SJCRH30 (cell line): ENCODE measurements at places on chromosomes 5 and 9. TPM values are rescaled to one million over a fixed set of nuclear protein-coding genes. Genes with fewer than 3 reads are reported as not detected.

The SLCO6A1 gene
- total RNA-seq = not detected in 2 replicates

The NPR3 gene
- total RNA-seq = 0.23 and 0.24 TPM in 2 replicates

The ARSI gene
- total RNA-seq = 0.18 and 0.28 TPM in 2 replicates

The RGS7BP gene
- total RNA-seq = not detected in 2 replicates

DNA sequence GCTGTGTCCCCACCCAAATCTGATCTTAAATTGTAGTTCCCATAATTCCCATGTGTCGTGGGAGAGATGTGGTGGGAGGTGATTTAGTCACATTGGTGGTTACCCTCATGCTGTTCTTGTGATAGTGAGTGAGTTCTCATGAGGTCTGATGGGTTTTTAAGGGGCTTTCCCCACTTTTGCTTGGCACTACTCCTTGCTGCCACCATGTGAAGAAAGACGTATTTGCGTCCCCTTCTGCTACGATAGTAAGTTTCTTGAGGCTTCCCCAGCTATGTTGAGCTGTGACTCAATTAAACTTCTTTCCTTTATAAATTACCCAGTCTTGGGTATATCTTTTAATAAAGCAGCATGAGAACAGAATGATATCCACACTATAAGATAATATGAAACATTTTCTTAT lies 1023.4 kb downstream of the TLE4 start:
- no peak overlapping the region for H3K27ac ChIP-seq
- H3K36me3 ChIP-seq = no peaks in the 10 kb centered on the region
- H3K4me3 ChIP-seq = no peak overlapping the region
- DNase-seq = no peak
- H3K4me1 ChIP-seq = no peaks in the 10 kb centered on the region; the same call in 1 of the 2 replicates

GRCh38 chr5:175663186-175664184 lies 5.6 kb downstream of the HRH2 start:
- H3K4me1 ChIP-seq = no peaks in the 10 kb centered on the region
- H3K27ac ChIP-seq = no peak overlapping the region
- DNase-seq = no peak
- no peaks in the 10 kb centered on the region for H3K36me3 ChIP-seq
- no peak overlapping the region for H3K4me3 ChIP-seq

GRCh38 chr5:82023644-82024043 lies 51.8 kb downstream of the ATG10 start:
- H3K27ac ChIP-seq = no peak overlapping the region
- no peaks in the 10 kb centered on the region for H3K27me3 ChIP-seq
- no peaks in the 10 kb centered on the region for H3K36me3 ChIP-seq
- DNase-seq = no peak

The CDC20B gene
- 0.02 TPM in 1 of 2 replicates, not detected in the other for total RNA-seq

The PCDHA11 gene
- not detected in 2 replicates for total RNA-seq

DNA sequence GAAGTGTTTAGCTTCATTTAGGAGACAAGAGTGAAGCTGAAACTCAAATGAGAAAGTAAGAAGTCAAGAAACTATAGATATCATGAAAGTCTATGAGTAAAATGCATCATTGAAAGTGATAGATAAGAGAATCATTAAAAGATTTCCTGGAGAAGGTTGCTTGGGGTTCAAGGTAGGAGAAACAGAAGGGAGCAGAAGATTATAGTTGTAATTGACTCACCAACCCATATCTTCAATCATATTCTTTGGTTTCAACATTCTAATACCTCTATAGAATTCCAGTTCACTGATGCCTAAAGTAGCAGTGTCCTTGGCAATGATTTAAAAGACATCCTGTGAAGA lies 365.7 kb upstream of the RIOK2 start:
- H3K4me1 ChIP-seq = no peaks in the 10 kb centered on the region
- H3K27ac ChIP-seq = no peak overlapping the region
- no peaks in the 10 kb centered on the region for H3K27me3 ChIP-seq
- H3K36me3 ChIP-seq = no peaks in the 10 kb centered on the region

- no peak for DNase-seq
- H3K27ac ChIP-seq = no peak overlapping the region
- no peaks in the 10 kb centered on the region for H3K4me1 ChIP-seq
- H3K36me3 ChIP-seq = no peaks in the 10 kb centered on the region
- 0 out of 2 replicates have a peak, but pooled peaks cover 9% of the 10 kb centered on the region for H3K27me3 ChIP-seq
- H3K4me3 ChIP-seq = no peak overlapping the region
Observed at GRCh38 chr9:98442114-98442513, 186.7 kb upstream of the TBC1D2 start.

- H3K4me1 ChIP-seq = no peaks in the 10 kb centered on the region
- H3K27ac ChIP-seq = no peak overlapping the region
- no peak overlapping the region for H3K4me3 ChIP-seq
- DNase-seq = peak; percentile 56
Observed at GRCh38 chr9:72038890-72039410, 21.5 kb downstream of the C9orf57 start.

The TPRN gene
- total RNA-seq = 14.0 and 14.8 TPM in 2 replicates

DNA sequence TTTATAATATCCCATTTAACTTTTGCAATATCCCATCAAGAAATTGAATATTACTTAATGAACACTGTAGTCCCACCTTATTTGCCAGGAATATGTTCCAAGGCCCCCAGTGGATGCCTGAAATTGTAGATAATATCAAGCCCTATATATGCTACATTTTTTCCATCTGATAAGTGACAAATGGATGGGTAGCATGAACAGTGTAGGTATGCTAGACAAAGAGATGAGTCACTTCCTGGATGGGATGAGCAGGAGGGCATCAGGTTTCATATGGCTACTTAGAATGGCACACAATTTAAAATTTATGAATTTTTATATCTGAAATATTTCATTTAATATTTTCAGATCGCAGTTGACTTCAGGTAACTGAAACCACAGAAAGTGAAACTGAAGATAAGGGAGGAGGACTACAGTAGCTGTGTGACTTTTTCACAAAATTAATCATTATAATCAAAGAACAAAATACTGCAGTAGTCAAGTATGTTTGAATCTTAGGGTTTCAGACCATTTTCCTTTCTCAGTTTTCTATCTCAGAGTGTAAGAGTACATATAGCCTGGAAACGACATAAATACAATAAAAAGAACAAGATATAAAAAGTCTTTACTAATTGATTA lies 636.4 kb upstream of the ARRDC3 start:
- DNase-seq = peak; percentile 41
- H3K4me1 ChIP-seq = peaks cover 10% of the 10 kb centered on the region
- peak overlapping the region; percentile 18; the same call in 1 of the 2 replicates for H3K27ac ChIP-seq

The CDO1 gene
- 0.23 TPM in 1 of 2 replicates, not detected in the other for total RNA-seq

The ACOT12 gene
- 0.14 TPM in 1 of 2 replicates, not detected in the other for total RNA-seq

- DNase-seq = no peak
- H3K4me1 ChIP-seq = peaks cover 7% of the 10 kb centered on the region; the same call in 1 of the 2 replicates
- no peaks in the 10 kb centered on the region for H3K27me3 ChIP-seq
- H3K27ac ChIP-seq = no peak overlapping the region
- H3K4me3 ChIP-seq = no peak overlapping the region
Observed at GRCh38 chr9:109737295-109737694, 42.7 kb upstream of the PALM2AKAP2 start.
